NCI-H774 (cell line): ENCODE measurements at places on chromosomes 16 and 17.

- DNase-seq: no peak
Measured at GRCh38 chr16:30964574-30965226, 7.1 kb downstream of the SETD1A start.

GRCh38 chr17:1239210-1239609 lies 31.0 kb upstream of the BHLHA9 start:
- no peak for DNase-seq

DNA sequence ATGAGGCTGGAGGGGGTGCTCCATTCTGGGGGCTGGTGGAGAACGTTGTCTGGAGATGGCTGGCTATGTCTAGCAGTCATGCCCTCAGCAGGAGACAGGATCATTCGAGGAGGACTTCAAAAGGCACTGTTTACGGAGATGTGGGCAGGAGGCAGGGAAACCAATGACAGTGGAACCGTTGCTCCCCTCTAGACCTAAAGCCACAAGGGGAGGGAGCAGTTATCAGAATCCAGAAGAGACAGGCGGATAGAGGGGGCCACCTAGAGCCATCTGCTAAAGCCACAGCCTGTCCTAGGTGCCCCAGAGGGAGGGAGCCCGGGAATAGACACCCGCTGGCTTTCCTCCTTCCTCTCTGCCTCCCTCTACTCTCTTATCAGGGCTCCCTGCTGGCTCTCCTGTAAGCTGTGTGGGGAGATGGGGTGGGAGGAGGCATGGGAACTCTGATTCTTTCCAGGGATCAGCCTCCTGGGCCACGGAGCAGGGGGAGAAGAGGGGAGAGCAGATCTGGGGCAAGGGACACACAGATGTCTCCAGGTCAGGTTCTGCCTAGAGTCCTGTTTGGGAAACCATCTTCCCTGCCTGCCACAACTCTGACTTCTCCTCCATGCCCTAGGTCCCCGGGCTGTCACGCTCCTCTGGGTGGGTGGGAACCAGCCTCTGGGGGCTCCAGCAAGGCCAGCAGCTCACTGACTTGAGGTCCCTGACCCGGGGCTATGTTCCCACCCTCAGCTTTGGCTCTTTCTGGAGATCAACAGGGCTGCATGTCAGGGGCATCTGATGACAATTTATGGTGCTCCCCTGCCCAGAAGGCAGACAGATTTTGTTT lies 42.3 kb downstream of the IRX3 start:
- no peak for DNase-seq

GRCh38 chr17:57999496-58000017 lies 7.5 kb downstream of the SRSF1 start:
- DNase-seq: peak; percentile 72

DNA sequence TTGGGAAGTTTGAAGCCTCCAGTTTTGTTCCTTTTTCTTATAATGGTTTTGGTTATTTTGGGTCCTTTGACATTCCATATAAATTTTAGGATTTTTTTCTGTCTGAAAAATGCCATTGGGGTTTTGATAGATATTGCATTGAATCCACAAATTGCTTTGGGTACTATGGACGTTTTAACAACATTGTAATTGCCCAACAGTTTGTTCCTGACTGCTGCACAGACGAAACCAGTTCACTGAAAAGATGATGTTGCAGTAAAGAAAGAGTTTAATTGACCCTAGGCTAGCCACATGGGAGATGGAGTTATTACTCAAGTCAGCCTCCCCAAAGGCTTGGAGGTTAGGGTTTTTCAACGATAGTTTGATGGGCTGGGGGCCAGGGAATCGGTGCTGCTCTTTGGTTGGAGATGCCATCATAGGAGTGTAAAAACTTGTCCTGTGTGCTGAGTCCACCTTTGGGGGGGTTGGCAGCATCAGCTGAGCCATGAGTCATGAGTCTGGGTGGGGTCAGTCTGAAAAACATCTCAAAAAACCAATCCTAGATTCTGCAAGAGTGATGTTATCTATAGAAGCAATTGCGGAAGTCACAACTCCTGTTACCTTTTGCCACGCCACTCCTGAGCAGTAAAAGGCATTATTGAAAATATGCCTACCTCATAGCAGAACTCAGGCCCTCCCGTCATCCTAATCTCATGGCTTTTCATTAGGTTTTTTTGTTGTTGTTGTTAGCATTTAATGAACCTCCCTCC lies 2.7 kb upstream of the PRSS41 start:
- no peak for DNase-seq

GRCh38 chr16:79007614-79008013 lies 592.9 kb downstream of the MAF start:
- no peak for DNase-seq

GRCh38 chr17:77375108-77375916 lies 234.5 kb downstream of the SEC14L1 start:
- no peak for DNase-seq

DNA sequence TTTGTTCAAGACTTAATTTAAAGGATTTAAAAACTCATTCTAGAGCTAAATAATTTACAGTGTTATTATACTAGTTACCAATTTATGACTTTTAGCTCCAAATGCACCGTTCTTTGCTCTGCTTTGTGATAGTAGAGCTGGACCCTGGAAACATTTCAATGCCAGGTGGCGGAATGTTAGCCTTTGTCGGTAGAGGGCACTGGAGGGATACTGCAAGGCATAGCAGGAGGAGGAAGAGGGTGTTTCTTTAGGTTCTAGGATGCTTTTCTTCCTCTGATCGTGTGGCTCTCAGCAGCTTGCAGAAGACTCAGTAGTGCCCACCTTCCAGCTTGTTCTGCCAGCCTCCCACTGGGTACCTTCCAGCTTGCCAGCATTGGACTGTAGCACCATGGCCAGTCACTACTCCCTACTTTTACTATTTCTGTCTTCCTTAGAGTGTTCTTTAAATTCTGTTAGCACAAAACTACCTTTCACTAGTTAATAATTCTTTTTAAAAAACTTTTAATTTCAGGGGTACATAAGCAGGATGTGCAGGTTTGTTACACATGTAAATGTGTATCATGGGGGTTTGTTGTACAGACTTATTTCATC lies 325.3 kb downstream of the UTP18 start:
- DNase-seq: no peak

- DNase-seq: no peak
Measured at GRCh38 chr17:76568811-76569221, 16.8 kb downstream of the ST6GALNAC2 start.

- DNase-seq: no peak
Measured at GRCh38 chr17:52537421-52537820, 378.9 kb upstream of the CA10 start.

DNA sequence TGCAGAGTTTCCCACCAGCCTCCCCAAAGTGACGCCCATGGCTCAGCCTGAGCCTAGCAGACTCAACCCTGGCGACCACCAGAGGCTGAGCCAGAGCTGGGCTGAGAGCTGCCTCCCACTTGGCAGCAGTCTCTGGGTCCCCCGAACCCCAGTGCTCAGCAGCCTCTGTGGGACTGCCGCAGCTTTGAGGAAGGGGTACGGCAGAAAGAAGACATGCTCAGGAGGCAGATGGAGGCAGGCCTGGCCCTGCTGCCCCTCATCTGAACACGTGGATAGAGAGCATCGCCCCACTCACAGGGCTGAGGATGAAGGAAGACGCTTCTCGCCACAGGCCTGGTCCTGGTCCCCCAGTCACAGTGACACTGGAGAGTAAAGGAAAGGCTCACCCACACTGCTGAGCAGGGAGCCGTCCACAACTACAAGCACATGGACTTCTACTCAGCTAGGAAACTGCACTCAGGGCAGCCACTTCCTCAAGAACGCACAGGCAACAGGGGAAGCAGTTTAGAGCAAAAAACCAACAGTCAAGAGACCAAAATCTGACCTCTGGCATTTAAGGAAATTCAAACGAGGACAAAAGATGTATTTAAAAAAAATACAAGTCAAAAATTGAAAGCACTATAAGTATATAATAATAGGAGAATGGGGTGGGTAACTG lies 45.2 kb upstream of the GSG1L start:
- no peak for DNase-seq

DNA sequence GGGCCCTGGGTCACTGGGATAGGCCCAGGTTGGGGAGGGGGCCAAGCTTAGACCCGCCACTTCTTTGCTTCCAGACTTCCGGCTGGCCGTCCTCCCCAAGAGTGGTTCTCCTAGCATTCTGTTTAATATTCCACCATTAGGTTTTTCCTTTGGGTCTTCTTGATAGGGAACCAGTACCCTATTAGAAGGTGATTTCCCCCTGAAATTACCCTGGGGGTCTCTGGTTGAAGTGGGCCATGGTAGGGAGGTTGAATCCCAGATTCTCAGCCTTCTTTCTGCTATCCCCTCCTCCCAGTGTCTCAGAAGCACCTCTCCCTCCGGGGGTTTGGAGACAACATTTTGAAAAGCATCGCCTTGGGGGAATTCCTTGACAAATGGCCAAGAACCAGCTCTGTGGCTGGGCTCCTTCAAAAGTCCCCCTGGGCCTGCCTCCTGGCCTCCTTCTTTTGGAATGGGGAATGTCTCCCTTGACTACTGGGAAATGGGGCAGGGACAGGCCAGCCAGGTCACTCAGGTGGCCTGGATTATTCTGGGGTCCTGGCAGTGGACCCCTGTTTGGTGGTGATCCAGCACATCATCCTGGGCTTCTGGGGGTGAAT lies 5.7 kb downstream of the LASP1 start:
- no peak for DNase-seq

- no peak for DNase-seq
Measured at GRCh38 chr16:51880776-51881175, 666.2 kb downstream of the TOX3 start.

DNA sequence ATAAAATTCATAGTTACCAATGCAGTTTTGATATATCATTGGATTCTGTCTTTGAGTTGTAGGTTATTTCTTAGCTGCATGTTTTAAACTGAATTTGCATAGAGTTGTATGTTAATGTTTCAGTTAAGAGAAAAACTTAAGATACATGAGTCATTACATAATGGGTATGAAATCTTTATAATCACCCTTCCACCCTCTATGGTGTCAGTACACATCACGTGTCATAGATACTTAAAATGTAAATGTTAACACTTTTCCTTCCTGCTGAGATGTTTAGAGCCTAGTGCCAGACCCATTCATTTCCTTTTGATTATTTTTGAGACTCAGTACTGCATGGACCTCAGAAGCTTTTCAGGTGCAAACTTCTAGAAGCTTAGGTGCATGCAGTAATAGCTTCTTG lies 20.5 kb downstream of the ZNF207 start:
- no peak for DNase-seq

DNA sequence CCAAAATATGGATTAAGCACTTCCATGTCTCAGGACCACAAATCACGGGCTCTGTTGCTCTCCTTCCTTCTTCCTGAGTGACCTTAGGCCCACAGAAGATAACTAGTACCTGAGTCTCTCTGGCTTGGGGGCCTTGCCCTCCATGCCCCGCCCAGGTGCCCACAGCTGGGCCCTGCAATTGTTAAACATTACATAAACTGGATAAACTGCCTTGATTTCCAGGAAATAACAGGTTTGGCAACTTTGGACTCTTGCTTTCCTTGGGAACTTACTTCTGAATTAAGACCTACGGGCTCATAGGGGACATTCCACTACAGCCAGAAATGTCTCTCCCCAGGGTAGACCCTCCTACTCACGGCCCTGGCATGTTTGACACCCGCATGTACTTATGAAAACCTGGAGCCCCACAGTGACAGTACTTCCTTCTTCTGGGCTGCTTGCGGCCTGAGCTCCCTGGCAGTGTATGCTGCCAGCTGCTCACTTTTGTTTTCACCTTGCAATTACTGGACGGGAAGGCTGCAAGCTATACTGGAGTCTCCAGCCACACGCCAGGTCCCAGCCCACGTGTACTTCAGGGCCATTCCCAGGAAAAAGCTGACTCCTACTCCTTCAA lies 2.3 kb upstream of the UBALD2 start:
- peak; percentile 79 for DNase-seq

DNA sequence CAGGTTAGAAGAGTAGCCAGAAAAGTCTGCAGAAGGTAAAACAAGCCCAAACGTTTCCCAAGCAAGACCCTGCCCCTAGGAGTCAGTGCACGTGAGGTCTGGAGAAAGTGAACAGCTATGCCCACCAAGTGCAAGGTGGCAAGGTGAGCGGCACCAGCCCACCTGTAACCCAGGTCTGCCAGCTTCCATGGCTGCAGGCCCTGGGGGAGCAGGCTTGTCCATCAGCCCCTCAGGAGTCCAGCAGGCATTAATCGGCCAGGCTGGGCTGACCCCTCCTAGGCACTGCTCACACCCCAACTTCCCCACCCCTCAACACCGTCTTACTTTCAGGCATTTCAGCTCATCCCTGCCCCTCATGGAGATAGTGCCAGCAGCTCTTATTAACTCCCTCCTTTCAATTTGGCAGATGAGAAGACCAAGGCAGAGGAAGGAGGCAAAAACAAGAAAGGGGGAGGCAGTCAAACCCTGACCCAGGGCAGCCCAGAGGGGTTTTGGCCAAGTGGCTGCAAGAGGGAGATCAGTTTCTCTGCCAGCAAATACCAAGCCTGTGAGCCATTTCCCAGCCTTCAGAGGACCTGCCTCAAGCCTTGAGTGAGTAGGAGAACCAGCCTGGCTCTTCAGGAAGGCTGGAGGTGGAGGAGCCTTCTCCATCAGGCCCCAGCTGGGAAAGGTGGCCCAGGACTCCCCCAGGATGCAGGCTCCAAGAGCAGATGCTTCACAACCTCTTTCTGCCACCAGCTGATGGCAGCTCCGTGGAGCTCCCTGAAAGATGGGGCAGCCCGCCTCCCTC lies 14.7 kb downstream of the BEAN1 start:
- no peak for DNase-seq

DNA sequence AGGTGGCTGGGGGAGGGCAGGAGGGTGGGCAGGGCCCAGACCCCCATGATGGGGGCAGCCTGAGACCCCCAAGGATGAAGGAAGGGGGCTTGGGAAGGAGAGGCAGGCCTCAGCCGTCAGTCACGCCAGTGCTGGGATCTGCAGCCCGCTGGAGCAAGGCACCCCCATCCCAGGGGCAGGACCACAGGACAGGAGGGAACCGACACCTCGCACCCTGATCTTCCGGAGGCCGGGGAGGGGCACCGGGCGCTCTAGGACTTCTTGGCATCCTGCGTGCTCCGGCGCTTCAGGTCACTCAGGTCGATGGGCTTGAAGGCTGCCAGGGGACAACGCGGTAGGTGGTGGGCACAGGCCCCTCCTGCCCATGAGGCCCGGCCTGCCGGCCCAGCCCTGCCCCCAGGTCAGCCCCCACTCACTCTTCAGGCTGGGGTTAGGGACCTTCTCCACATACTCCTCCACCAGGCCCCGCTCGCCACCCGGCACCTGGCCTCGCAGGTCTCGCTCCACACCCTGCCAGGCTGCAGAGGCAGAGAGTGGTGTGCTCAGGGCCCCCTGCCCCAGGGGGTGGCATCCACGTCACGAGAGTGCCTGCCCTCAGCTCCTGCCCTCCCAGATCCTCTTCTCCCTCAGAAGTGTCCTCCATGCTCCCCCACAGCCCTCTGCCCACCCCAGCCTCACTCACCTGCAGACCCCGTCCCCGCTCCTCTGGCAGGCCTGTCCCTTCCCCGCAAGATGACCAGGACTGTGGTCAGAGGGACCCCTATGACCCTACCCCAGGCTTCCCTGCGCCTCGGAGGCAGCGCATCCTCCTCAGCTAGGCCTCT lies 9.9 kb downstream of the MCRIP1 start:
- no peak for DNase-seq

DNA sequence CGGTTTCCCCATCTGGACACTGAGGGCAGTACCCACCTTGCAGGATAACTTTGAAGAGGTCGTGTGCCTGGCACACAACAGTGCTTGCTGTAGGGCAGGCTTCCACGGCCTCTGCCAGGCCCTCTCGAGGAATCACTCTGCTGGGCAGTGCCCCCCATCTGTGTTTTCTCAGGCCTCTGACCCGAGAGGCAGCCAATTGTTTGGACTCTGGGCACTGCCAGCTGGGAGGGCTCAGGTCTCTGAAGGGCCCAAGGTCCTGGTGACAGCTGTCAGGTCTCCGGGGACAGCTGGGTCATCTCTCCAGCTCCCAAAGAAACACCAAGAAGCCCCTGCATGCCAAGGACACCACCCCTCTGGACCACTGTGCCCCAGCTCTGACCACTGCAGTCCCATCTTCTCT lies 1.0 kb upstream of the RAB26 start:
- no peak for DNase-seq

- DNase-seq: peak; percentile 62
Measured at GRCh38 chr17:82297714-82298537, 19.5 kb downstream of the CD7 start.
